NCI-H2171 treated with DMSO at 0.1 percent for 48 hours (cell line): ENCODE measurements at places on chromosomes 5 and 9.

DNA sequence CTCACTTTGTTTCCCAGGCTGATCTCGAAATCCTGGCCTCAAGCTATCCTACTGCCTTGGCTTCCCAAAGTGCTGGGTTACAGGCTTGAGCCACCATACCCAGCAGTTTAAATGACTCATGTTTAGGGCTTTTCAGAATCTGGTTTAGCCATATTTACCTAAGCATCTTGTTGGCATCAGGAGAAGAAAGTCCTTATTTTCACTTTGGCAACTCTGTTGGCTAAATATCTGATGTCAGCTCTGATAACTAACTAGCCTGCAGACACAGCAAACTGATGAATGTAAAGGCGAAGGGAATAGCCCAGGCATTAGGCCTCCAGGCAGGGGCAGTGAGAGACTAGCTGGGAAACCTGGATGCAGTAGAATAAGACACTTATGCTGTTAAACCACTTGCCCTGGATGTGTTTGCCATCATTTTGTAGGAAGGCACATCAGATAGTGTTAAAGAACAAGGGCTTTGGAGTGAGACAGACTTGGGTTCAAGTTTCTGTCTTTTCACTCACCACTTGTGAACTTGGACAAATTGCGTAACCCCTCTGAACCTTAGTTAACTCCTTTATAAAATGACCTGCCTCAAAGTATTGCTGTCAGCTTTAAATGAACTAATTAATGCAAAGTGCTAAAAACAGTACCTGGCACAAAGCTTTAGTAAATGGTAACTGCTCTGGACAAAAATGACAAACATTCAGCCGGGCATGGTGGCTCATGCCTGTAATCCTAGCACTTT is 34.7 kb upstream of the GARNL3 start:
- no peak for DNase-seq

GRCh38 chr5:23717486-23717885 is 210.1 kb downstream of the PRDM9 start:
- no peak for DNase-seq

- no peak for DNase-seq
These were observed 37.0 kb downstream of the NR6A1 start for GRCh38 chr9:124733964-124734740.

DNA sequence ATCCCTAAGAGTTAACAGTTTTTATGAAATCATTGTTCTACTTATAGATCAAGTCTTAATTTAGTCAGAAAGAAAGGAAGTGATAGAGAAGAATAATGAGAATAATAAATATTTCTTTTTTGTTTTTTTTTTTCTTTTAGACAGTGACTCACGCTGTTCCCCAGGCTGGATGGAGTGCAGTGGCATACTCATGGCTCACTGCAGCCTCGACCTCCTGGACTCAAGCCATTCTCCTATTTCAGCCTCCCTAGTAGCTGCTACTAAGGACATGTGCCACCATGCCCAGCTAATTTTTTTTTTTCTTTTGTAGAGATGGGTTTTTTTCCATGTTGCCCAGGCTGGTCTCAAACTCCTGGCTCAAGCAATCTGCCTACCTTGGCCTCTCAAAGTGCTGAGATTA is 11.0 kb downstream of the IFNA21 start:
- no peak for DNase-seq

DNA sequence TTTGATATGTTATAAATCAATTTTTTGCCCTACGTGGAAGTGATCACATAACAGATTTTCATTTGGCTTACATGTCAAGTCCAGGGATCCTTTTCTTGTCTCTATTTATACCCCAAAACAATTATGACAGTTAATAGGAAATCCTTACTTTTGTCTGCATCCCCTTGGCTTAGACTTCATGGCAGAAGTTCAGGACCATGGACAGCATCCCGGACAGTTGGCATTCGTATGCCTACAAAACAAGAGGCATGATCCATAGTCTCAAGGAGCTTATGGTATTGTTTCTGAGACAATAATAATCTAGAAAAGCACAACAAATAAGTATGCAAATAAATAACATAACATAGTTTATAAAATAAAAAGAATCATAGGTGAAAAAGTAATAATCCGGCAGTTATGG is 214.3 kb upstream of the GRIA1 start:
- DNase-seq, result no peak

DNA sequence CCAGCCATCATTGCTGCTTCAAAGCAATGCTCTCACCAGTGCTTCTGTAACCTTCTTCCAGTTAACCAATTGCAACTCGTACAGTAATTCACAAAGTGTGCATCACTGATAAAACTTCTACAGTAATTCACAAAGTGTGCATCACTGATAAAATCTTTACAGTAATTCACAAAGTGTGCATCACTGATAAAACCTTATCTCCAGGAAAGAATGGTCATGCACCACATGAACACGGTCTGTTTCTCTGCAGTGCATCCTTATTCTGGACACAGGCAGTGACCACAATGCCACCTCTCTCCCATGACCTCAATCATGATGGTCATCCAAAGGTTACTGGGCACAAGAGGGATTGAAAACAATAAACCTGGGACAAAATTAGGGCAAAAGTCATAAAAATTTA is 153.6 kb downstream of the TSSK1B start:
- DNase-seq, result no peak
